Osteoblast (primary cell): ENCODE measurements at places on chromosomes 11 and 22. TPM values are rescaled to one million over a fixed set of nuclear protein-coding genes. Genes with fewer than 3 reads are reported as not detected.

DNA sequence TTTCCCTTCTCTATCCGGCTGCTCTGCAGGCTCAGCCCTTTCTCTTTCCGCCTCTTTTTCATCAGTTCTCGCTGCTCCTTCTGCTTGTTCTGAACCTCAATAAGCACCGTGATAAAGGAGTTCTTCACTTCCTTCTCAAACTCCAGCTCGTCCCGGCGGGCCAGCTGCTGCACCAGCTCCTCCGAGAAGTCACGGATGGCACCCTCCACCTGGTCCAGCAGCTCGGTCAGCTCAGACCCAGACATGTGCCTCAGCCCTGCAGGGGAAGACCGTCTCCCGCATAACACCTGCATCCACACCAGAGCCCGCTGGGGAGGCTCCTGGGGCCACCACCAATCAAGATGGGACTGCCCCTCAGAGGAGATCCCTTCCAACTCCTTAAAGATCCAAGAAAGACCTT is 40.2 kb downstream of the FEZ1 start:
- DNase-seq, result peak; percentile 15

- no peak for DNase-seq
Observed at GRCh38 chr11:134686460-134687061, 274.5 kb upstream of the B3GAT1 start.

DNA sequence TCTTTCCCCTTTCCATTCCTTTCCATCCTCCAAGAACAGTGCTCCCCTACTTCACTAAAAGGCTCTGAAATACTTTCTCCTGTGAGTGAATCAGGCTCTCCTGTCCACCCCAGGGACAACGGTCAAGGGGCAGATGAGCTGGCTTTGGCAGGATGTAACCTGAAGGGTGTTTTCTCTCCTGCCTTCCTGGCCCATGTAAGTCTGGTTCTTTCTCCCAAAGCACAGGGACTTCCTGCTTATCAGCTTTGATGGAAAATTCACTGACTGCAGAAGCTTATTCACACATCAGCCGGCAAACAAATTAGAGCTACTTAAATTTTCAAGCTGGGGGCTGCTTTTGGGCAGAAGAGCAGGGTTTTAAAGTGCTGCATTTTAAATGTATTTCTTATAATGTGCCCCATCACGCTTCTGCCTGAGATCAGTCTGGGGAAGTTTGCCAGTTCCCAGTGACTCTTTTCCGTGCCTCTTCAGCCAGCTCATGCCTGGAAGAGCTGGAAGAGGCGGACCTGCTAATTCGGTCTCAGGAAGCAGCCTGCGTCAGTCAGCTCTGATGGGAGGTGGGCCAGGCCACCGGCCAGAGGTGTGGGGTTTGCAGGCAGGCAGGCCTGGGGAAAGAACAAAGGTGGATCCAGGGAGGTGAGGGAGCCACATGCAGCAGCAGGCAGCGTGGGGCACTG is 140.4 kb upstream of the TBCEL start:
- no peak for DNase-seq

DNA sequence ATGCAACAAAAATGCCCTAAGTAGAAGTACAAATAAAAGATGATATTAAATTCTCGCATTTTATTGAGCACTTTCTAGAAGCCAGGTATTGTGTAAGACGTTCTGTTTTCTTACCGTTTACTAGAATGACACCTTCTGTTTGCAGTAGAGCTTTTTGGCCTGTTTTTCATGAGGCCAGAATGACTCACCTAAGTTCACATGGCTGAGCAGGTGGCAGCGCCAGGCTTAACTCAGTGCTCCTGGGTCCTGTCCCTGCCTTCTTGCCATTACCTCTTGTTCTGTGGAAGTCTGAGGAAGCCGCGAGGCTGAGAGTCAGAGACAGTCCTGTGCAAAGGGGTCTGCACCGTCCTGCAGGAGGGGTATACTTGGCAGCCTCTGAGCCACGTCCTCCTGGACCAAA is 113.8 kb downstream of the ATXN10 start:
- no peak for DNase-seq

- peak; percentile 26 for DNase-seq
Observed at GRCh38 chr11:57302489-57302888, 22.3 kb downstream of the TNKS1BP1 start.

DNA sequence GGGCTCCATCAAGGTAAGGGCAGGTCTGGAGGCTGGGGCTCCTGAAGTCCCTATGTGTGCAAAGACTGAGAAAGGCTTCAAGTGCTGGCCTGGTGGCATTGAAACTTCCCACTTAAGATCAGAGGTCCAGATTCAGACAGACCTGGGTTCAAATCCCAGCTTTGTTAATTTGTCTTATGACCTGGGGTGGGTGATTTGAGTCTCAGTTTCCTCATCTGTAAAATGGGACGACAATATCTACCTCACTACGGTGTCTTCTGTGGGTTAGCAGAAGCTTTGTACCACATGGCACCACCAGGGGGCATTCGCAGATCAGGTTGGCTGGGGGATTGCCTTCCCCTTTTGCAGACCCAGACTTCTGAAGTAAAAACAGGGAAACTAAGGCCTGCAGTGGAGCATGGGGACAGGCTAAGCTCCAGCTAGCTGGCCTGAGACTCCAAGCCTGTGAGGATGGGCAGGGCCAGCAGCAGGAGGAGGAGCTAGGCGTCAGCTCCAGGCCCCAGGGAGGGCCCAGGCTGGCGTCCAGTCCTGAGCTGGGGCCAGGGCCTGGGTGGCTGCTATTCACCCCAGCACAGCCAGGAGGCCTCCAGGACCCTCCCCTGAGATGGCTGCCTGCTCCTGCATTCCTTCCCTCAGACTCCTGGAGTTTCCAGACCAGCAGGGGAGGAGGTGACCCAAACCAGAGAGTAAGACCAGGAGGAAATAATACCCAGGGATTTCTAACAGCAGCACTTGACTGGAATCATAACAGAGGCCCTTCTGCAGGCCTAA is 1.5 kb downstream of the CASTOR1 start:
- DNase-seq, result peak; percentile 99

DNA sequence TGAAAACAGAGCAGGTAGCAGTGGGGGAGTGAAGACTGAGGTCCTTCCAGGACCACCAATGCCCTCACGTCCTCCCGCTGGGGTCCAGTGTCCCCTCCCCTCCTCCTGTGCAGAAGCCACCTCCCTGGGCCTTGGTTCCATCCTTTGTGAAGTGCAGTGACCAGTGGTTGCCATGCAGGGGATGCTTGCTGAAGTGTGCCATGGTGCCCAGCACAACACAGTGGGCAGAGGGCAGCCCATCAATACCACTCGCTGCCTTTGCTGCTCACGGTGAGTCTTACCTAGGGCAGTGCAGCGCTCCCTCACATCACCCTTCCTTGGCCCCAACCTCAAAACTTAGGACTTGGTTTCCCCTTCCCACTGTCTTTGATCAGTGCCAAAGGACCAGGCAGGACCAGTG is 12.9 kb downstream of the MYEOV start:
- DNase-seq, result peak; percentile 51

GRCh38 chr22:35266277-35266676 is 9.0 kb downstream of the HMGXB4 start:
- DNase-seq, result no peak

ARFGAP2 gene
- total RNA-seq, result 104 and 139 TPM in 2 replicates
